ENCODE measurements at places on chromosomes 12 and 14. TPM values are rescaled to one million over a fixed set of nuclear protein-coding genes. Genes with fewer than 3 reads are reported as not detected.

RASAL1 gene
- not detected for total RNA-seq

JAG2 gene
- 0.15 TPM for total RNA-seq

FAM181A gene
- not detected for total RNA-seq

TMEM121 gene
- 1.9 TPM for total RNA-seq

RTL1 gene
- 0.02 TPM for total RNA-seq

NOVA1 gene
- not detected for total RNA-seq

Measured in M059J (cell line).